Choroid plexus epithelial cell (primary cell): ENCODE measurements at places on chromosomes 2 and 18.

DNA sequence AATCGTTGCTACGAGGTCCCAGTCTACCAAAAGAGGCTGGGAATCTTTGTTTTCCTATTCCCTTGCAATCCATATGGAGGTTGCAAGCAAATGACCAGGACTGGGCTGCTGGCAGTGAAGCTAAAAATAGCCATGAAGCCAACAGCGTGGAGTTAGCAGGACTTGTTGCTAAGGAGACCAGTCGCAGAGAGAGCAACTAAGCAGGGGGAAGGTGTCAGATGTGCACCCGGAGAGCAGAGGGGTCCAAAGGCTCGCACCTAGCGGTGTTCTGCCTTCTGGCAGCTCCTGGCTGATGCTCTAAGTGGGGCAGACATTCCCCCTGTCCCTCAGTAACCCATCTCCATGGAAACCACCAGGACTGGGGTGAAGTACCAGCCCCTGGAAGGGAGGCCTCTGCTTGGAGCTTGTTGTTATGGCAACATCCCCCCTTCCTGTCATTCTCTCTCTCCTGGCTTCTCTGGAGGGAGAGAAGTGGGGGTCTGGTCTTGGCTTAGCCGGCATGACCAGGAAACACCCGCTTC lies 84.6 kb downstream of the DNMT3A start:
- DNase-seq: peak; percentile 78

DNA sequence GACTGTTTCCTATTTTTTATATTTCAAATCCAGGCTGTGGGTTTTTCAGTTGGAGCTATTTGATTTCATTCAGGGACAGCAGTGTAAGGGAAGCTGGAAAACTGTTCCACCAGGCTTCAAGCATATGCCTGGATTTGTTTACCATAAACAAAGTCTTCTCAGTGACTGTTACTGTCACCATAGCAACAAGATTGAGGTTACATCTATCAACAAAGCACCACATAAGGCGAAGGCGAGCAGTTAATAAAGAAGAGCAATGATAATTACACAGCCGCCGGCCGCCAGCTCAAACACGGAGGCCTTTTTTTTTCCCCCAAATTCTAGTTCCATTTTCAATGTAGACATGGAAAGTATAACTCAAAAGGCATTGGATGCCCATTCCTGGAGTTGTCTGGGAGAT lies 553.7 kb upstream of the SYT4 start:
- DNase-seq: no peak

DNA sequence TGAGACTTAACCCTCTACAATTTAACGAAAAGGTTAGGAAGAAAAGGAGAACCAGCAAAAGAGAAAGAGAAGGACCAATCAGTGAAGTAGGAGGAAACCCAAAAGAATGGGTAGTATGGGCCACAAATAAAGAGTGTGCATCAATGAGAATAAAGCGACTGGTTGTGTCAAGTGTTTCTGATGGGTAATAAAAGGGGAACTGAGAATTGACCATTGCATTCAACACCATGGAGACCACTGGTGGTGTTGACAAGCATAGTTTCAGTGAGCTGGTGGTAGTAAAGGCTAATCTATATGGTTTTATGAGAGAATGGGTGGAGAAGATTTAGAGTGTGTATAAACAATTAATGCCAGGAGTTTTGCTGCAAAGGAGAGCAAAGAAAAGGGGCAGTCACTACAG lies 75.4 kb downstream of the CSRNP3 start:
- no peak for DNase-seq

- peak; percentile 70 for DNase-seq
These were observed 143.2 kb upstream of the SETBP1 start for GRCh38 chr18:44537526-44537925.

DNA sequence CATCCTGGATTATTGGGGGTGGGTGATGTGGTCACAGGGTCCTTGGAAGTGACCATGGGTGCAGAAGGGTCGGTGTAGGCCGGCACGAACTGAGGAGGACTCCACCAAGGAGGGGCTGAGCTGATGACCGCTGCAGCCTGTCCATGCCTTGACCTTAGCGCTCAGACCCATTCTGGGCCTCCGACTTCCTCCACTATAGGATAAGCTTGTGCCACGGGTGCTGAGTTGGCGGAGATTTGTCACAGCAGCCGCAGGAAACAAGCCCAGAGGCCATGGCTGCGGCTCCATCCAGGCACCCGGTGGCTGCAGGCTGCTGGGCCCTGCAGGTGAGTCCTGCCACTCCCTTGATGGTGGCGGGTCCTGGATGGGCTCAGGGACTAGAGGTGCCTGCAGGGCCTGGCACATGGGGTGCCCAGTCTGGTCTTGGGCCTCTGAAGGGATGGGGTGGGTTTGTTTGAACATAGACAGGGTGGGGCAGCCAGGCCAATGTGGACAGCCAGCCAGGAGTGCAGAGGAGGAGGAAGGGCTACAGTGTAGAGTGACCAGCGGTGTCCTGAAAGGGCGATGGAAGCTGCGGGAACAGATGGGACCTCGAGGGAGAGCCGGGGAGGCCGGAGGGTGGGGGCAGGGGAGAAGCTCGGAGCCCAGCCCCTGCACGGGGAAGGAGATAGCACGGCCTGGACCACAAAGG lies 84.8 kb downstream of the SEPTIN10 start:
- no peak for DNase-seq

DNA sequence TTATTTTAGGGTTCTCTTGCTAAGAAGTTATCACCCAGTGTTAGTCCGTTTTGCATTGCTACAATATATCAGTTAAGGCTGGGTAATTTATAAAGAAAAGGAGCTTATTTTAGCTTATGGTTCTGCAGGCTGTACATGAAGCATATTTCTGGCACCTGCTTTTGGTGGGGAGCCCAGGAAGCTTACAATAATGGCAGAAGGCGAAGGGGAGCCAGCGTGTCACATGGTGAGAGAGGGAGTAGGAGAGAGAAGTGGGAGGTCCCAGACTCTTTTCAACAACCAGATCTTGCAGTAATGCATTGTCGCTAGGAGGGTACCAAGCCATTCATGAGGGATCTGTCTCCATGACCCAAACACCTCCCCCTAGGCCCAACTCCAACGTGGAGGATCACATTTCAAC lies 688.8 kb upstream of the PIK3C3 start:
- no peak for DNase-seq

DNA sequence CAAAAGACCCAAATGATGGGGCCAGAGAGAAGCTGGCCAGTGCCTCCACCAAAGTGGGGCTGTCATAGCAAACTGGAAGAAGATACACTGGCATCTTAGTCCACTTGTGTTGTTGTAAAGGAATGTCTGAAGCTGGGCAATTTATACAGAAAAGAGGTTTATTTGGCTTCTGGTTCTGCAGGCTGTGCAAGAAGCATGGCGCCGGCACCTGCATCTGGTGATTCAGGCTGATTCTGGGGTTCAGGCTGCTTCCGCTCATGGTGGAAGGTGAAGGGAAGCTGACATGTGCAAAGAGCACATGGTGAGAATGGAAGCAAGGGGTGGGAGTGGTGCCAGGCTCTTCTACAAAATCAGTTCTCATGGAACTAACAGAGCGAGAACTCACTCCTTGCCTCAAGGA lies 135.9 kb upstream of the TWIST2 start:
- DNase-seq: no peak

GRCh38 chr2:239103125-239104098 lies 255.5 kb downstream of the TWIST2 start:
- no peak for DNase-seq

DNA sequence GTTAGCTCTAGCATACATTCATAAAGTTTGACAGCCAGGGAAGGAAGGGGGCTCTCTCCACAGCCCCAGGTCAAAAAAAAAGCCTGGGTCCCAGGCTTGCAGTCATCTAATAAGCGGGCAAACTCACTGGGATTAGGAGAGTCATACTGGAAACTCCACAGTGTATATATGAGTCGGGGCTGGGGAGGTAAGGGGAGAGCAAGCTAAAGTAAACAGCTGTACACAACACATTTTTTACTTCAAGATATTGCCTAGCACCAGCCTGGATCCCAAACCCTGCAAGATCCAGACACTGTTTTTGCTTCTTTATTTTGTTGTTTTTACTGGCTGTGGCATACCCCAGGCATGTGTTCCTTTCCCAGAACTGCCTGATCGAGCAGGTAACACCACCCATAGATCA lies 291.3 kb upstream of the TANK start:
- DNase-seq: peak; percentile 46

GRCh38 chr2:122384768-122385333 lies 629.4 kb downstream of the TSN start:
- DNase-seq: no peak

- no peak for DNase-seq
These were observed 3.7 kb upstream of the FAM136A start for GRCh38 chr2:70305531-70305930.

DNA sequence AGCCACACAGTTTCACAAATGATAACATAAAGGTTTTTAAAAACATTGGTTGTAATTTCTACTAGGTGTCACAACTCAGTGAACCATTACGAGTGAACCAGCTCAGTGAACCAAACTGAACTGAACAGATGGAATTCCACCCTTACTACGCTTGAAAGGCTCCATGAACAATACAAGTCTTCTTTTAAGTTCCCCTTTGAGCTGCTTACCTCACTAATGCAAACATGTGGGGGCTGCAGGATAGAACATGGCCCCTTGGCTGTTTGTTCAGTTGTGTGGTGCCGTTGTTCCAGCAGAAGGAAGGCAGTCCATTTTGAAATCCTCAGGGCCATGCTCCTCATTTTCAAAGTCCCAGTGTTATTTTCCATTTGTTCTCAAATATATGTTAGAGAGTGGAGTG lies 30.7 kb upstream of the KLHL14 start:
- peak; percentile 2 for DNase-seq

DNA sequence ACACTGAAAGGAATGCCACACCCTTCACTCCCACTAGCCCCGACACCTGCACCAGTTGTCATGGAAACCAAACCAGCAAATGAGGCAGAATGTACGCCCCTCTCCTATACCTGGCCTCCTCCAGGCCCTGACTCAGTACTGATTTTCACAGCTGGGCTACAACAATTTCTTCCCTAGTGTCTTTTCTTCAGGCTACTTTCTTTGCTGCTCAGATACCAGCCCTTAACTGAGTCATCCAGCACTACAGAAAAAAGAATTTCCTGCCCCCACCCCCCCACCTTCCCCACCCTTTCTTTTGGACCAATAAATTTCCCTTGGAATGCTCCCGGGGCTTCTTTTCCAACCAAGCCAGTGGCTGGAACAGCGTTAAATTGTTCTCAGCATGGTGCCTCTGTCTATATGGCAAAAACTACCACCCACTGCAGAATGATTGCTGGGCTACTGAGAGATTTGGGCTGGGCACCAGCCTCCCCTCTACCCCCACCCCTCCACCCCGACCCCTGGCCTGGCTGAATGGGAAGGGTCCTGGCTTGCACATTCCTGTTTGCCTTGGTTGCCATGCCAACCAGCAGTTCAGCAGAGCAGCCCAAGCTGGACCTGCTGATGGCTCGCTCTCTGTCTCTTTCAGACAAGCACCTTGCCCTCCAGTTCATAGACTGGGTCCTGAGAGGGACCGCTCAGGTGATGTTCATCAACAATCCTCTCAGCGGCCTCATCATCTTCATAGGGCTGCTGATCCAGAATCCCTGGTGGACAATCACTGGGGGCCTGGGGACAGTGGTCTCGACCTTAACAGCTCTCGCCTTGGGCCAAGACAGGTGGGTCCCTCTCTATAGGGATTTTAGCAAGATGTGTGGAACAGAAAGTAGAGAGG lies 11.3 kb downstream of the SLC14A2 start:
- DNase-seq: peak; percentile 26

DNA sequence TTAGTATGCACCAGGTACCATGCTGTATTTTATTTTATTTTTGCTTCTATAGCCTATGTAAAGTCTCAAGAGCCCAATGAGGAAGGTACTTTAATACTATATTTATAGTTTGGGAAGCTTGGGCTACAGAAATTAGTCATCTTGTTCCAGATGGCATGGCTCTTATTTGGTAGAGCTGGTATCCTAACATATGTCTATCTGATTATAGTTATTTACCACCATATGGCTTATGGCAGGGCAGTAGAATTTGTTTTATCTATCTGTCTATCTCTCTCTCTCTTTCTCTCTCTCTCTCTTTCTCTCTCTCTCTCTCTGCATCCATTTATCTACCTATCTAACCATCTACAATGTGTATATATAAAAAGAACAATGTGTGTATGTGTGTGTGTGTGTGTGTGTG lies 1293.7 kb upstream of the SLC39A10 start:
- DNase-seq: no peak

DNA sequence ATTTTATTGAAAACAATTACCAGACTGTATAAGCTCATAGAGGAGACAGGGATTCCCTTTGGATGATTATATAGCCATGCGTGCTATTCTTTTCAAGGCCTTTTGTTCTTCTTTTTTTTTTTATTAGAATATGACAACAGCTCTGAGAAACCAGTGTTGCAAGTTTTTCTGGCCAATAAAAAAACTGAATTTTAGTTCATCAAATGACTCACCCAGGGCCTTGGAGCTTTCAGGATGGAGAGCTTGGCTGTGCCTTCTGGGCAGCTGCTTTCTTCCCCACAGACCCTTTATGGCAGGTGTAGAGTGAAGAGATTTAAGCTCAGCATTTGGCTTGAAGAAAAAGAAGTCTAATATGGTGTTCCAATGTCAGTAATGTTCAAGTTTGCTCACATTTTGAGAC lies 497.9 kb upstream of the FANCL start:
- DNase-seq: no peak

DNA sequence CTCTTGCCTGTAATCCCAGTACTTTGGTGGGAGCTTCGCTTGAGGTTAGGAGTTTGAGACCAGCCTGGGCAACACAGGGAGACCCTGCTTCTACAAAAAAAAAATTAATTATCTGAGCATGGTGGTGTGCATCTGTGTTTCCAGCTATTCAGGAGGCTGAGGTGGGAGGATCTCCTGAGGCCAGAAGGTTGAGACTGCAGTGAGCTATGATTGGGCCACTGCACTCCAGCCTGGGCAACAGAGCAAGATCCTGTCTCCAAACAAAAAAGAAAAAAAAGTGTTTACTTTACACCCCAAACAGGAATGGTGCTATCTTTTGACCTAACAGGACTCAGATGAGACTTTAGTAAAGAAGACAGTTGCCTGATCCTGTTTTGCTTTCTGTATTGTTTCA lies 35.6 kb downstream of the MAL start:
- DNase-seq: no peak

GRCh38 chr2:161208527-161209139 lies 48.4 kb downstream of the TANK start:
- DNase-seq: peak; percentile 82

GRCh38 chr2:200042944-200043343 lies 87.6 kb downstream of the MAIP1 start:
- DNase-seq: peak; percentile 60

- no peak for DNase-seq
These were observed 12.4 kb downstream of the MFF start for GRCh38 chr2:227337442-227337841.

- no peak for DNase-seq
These were observed 102.1 kb upstream of the CHRNA1 start for GRCh38 chr2:174866421-174866820.

- no peak for DNase-seq
These were observed 120.9 kb downstream of the CNTNAP5 start for GRCh38 chr2:124145982-124146381.

GRCh38 chr2:120963997-120964705 lies 228.5 kb downstream of the GLI2 start:
- no peak for DNase-seq

- DNase-seq: no peak
These were observed 48.1 kb downstream of the SEMA4F start for GRCh38 chr2:74702001-74702715.

GRCh38 chr2:224293976-224294375 lies 107.9 kb downstream of the FAM124B start:
- DNase-seq: no peak
